ENCODE measurements at places on chromosomes 7 and 10.
A peak's percentile ranks its signal among the peaks of the same experiment; 100 is the strongest.

DNA sequence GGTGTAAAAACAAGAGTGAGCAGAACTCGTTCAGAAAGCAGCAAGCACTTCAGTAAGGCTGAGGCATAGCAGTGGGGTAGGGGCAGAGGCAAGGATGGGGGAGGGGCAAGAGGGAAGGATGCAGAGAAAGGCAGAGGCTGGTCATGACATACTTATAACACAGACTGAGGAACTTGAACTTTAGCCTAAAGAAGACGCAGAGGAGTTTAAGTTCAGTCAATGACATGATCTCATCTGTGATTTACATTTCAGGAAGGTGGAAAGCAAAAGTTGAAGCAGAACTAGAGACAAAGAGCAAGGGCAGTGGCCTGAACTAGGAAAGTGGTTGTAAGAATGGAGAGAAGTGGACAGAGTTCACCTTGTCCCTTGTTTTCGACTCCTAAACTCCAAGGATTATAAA is 15.8 kb downstream of the MACC1 start:
- DNase-seq, result no peak

GRCh38 chr10:97768322-97769315 is 3.2 kb downstream of the SFRP5 start:
- DNase-seq, result no peak

DNA sequence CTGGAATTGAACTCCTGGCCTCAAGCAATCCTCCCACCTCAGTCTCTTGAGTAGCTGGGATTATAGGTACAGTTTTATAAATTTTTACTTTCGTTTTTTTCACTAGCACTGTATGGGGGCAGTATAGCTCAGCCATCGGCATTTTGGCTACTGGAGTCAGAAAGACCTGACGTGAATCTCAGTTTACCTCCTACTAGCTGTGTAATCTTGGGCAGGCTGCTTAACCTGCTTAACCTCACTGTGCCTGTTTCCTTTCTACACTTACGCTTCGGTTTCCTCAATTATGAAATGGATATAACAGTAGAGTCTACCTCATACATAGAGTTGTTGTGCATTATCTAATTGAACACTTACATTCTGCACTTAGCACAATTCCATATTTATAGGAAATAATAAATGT is 16.7 kb downstream of the STN1 start:
- DNase-seq, result peak; percentile 42

DNA sequence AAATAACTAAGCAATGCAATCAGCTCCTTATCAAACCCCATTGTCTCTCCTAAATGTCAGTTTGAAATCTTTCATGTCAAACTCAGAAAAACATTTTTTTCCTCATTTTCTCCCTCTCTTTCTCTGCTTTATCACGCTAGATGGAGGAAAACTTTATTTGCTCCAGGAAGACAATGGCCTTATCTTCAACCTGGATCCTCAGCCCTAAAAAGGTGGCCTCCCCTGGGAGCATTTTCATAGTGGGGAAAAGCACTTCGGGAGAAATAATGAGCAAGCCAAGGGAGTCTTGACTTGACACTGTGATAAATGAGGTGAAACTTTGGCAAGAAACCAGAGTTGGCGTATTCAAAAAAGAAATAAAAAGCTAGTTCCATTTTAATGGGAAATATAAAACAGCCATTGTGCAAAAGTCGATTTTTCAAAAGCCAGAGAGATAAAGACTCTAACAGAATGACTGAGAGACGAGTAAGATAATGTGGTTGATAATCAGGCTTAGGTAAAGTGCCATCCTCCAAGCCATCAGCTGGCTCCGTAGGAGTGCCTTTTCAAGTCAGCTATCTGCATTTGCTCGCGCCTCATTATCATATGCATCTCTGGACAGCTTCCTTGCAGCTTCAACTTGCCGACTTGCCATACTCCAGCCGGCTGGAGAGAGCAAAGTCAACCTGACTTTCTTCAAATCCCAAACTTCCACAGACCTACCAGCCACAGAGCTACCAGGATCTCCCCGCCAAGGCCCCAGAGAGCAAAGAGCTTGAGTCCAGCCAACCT is 19.9 kb downstream of the HABP2 start:
- no peak for DNase-seq

DNA sequence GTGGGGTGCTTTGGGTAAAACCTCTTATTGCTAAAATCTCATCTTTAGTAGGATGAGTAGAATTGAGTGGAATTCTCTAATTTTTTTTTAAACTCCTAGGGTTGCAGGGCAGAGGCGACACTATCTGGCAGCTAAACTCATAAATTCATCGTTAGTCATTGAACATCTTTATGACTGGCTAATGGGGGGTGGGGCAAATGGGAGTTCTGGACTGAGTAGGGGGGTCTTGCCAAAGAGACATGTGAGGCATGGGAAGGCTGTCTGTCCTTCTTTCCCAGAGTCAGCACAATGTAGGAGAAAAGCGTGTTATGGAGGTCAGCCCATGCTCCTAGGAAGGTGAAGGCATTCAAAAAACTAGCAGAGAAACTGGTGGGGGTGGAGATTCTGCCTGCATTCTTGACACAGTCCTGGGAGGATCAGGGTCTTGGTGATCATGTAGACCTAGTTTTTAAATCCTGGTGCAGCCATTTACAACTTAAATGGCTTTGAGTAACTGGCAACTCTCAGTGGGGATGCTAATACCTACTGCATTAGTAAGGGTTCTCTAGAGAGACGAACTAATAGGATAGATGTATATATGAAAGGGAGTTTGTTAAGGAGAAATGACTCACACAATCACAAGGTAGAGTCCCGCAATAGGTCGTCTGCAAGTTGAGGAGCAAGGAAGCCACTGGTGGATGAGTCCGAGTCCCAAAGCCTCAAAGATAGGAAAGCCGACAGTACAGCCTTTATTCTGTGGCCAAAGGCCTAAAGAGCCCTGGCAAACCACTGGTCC is 47.7 kb downstream of the EMX2 start:
- no peak for DNase-seq

DNA sequence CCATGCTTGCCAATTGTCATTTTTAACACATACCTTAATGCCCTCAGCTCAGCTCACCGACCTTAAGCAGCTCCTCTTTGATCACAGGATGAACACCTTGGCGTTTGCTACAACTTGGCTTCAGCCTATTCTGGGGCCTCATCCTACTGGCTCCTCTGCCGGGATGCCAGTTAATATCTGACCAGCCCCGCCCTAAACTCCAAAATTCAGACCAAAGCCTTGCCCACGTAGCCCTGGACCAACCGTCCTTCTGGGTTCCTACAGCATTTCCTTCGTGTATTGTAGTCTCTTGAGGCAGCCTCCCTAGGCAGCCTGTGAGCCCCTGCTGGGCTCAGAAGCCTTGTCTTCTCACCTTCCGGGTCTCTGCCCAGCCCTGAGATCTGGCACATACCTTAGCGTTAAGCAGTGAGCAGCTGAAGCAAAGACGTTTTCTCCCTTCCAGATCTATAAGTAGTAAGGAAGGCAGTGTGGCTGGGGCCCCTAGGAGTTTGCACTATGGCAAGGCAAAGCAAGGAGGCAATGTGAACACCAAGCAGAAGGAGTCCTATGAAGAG is 836 bp downstream of the ENO4 start:
- no peak for DNase-seq

DNA sequence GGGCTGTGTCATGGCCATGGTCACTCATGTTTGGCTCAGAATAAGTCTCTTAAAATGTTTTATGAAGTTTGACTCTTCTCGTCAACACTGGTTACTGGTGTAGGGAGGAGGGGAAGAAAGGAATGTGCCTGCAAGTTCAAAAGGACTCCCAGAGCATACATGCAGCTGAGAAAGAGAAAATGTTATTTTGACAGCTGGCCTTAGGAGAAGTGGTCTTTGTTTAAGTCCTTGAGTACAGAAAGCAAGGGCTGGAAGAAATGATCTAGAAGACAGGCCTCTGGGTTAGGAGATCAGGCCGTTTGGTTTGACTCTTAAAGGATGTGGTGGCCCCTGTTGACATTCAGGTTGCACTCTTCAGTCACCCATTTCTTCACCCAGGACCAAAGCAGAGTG is 245.5 kb downstream of the REEP3 start:
- DNase-seq, result no peak

GRCh38 chr10:112520914-112521313 is 73.9 kb downstream of the VTI1A start:
- no peak for DNase-seq

DNA sequence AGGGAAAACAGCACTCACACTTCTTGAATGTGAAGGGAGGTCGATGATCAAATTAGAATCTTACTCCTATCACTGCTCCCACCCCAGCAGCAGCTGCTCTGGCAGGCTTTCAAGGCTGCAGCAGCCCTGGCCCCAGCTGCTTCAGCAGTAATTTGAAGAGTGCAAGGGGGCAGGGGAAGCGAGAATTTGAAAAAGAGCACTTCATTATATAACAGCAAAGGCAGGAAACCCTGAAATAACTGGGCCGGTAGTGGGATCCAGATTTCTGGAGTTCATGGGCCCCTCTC is 44.9 kb downstream of the MYPN start:
- no peak for DNase-seq

- no peak for DNase-seq
Observed at GRCh38 chr7:129877146-129877792, 75.5 kb downstream of the UBE2H start.

DNA sequence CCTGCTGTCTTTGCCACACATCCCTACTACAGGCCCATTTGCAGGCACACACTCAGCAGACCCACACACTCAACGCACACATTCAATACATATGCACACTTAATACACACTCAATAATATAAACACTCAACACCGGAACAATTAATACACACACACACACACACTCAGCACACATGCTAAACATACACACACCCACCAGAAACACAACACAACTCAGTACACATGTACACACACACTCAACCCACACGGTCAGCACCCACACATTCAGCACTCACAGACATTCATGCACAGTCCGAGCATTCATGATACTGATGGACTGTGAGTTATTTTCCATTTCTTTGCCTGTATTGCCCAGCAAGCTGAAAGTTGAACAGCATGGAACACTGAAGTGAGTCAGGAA is 35.4 kb upstream of the SMNDC1 start:
- no peak for DNase-seq

- DNase-seq, result peak; percentile 13
Observed at GRCh38 chr10:58152673-58153263, 114.9 kb downstream of the IPMK start.

- no peak for DNase-seq
Observed at GRCh38 chr7:150428671-150429451, 21.6 kb upstream of the GIMAP8 start.

GRCh38 chr7:69778138-69778537 is 179.9 kb downstream of the AUTS2 start:
- no peak for DNase-seq

DNA sequence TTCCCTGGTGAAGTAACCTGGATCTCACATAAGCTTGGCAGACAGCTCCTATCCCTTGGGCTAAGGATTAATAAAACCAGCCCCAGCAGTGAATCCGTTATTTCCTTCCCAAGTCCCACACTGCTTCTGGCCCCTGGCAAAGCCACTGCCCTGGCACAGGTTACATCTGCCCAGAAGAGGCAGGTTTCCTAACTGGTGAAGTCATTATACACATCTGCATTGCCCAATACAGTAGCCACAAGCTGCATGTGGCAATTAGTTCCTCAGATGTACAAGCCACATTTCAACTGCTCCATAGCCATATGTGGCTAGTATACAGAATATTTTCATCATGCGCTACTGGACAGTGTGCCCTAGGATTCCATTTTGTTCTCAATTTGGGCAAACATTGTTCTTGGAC is 273.0 kb downstream of the GRM8 start:
- DNase-seq, result no peak

GRCh38 chr7:40597517-40597916 is 462.7 kb downstream of the SUGCT start:
- no peak for DNase-seq

- DNase-seq, result no peak
Observed at GRCh38 chr10:75280236-75280635, 44.5 kb upstream of the COMTD1 start.

DNA sequence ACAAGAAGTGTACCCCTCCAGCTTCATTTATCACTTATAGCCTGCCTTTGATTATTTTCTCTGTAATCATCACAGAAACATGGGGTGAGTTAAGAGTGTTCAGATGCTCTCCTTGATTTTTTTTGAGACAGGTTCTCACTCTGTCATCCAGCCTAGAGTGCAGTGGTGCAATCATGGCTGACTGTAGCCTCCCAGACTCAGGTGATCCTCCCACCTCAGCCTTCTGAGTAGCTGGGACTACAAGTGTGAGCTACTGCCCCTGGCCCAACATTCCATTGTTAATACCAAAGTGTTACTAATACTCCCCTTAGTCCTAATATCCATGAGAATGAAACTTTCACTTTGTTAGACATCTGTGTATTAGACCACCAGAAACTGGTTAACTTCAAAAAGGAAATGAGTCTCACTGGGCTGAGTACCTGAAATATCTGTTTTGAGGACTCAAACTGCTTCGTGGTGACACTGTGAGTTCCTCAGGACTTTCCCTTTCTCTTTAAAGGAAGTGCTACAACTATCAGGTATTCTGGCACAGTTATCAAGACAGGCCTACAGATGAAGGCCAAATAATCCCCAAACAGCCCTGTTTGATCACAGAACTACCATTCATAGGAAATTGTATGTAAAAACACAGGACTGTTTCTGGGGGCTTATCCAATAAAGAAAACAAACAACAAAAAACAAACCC is 20.5 kb upstream of the CFAP70 start:
- no peak for DNase-seq

DNA sequence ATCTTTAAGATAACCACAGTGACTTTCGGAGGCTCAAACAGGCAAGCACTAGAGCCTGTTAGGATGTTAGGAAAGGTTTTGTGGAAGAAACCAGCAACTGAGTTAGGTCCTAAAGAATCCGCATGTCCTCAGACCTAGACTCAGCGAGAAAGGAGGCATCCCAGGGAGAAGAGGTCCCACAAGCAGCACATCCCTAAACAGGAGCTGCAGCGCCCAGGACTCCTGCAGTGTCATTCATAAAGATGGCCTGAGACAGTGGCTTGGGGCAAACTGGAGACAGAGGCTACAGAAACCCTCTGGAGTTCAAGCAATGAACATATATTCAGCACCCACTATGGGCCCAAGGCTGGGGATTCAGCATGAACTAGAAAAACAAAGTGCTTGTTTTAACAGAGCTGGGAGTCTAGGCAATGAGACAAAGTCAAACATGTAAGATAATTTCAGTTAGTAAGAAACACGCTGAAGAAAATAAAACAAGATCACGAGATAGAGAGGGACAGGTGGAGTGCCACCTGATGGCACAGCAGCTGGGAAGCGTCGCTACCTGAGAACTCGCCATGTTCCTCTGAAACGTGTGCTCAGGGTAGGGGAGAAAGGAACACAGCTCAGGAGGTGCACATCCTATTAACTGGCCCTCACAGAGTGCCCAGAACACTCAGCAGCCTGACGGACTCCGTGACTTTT is 48.1 kb downstream of the PARD3 start:
- DNase-seq, result no peak

- DNase-seq, result no peak
Observed at GRCh38 chr7:99615989-99616358, 772 bp upstream of the ZSCAN25 start.

DNA sequence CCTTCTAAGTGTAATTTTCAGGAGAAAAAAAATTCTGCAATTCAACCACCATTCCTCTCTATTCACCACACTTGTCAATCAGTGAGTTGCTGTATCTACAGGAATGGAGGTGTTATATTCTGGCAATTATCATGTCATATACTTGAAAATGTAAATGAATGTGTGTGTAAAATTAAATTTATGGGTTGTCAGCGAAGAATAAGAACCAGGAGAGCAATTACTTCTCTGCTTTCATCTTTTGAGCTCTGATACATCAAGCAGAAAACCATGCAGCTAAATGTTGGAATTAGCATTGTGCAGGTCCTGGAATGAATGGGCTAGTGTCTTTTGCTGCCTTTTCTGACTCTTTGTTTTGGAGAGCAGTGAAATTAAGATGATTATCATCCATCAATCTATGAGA is 207.6 kb downstream of the FOXP2 start:
- no peak for DNase-seq

GRCh38 chr10:37057261-37057660 is 68.1 kb upstream of the ANKRD30A start:
- DNase-seq, result no peak
